Activated naive CD8-positive, alpha-beta T cell treated with anti-CD3 and anti-CD28 coated beads, Interleukin-2, amount 10 ng/mL, durations not matched to agents 7 days and 5 days (primary cell): ENCODE measurements at places on chromosomes 7 and 10.

- no peak for DNase-seq
Measured at GRCh38 chr7:16587790-16588189, 57.8 kb downstream of the ANKMY2 start.

DNA sequence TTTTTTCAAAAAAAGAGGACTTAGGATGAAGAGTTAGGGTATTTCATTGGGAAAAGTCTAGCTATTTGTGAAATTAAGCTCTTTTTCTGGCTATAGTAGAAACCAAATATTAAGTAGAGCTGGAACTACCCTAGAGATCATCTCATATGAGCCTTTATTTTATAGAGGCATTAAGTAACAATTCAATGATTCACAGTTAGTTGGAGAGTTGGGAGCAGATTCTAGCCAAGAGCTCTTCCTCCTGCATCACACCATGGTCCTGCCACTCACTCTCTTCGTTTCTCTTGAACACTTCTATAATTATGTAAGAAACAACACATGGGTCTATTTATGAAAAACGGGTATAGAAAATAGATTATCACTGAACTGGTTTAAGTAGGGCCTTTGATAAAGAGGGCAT is 76.1 kb upstream of the ANK3 start:
- no peak for DNase-seq

GRCh38 chr10:22779331-22780019 is 65.1 kb upstream of the PIP4K2A start:
- DNase-seq: no peak

DNA sequence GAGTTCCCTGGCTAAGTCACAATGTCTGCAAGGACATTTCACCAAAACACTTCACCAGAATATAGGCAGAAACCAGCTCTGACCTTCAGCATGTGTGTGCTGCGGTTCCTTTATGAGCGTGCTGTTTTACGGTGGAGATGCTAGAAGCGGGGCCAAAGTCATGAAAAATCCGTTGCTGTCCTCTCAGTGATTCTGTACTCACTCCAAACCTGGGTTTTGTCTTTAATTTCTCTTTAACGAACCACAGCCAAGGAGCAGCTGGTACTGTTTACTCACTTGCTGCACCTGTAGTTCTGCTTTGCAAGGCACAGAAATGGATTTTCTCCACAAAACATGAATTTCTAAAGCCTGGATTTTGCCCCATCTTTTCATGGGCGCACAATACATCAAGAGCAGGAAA is 639.9 kb downstream of the PHTF2 start:
- no peak for DNase-seq

- DNase-seq: no peak
Measured at GRCh38 chr10:132554053-132554990, 16.7 kb downstream of the INPP5A start.

GRCh38 chr10:21975378-21975990 is 28.0 kb downstream of the DNAJC1 start:
- DNase-seq: no peak

- DNase-seq: no peak
Measured at GRCh38 chr10:61076572-61077114, 132.7 kb upstream of the RHOBTB1 start.

DNA sequence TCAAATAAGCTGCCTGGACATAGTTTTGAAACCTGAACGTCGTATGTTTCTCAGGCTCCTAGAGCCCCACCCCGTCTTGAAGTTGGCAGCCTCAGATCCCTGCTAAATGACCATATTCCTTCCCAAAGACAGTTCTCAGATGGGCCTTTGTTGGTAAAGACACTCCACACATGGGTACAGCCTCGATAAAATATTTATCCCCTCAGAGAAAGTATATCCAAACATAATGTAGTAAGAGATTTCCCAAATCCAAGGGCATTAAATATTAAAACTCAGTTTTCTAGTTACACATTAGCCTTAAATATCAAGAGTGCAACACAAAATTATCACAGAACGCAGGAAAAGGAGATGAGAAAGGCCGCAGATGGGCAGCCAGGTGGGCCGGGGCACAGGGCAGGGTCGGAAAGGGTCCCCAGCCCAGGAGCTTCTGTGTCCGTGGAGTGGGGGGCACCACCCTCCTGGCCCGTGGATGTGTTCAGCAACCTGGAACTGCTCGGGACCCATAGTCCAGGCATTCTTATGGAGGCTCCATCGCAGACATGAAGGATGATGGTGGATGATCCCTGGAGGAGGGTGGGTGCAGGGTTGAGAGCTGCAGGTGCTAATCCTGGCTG is 1.5 kb upstream of the CFAP46 start:
- no peak for DNase-seq

GRCh38 chr10:109173121-109173520 is 750.2 kb downstream of the XPNPEP1 start:
- DNase-seq: no peak

- no peak for DNase-seq
Measured at GRCh38 chr10:31321396-31321941, 2.5 kb downstream of the ZEB1 start.

GRCh38 chr10:62981096-62981495 is 152.0 kb upstream of the NRBF2 start:
- DNase-seq: no peak

GRCh38 chr7:39300276-39300675 is 265.9 kb upstream of the YAE1 start:
- no peak for DNase-seq

DNA sequence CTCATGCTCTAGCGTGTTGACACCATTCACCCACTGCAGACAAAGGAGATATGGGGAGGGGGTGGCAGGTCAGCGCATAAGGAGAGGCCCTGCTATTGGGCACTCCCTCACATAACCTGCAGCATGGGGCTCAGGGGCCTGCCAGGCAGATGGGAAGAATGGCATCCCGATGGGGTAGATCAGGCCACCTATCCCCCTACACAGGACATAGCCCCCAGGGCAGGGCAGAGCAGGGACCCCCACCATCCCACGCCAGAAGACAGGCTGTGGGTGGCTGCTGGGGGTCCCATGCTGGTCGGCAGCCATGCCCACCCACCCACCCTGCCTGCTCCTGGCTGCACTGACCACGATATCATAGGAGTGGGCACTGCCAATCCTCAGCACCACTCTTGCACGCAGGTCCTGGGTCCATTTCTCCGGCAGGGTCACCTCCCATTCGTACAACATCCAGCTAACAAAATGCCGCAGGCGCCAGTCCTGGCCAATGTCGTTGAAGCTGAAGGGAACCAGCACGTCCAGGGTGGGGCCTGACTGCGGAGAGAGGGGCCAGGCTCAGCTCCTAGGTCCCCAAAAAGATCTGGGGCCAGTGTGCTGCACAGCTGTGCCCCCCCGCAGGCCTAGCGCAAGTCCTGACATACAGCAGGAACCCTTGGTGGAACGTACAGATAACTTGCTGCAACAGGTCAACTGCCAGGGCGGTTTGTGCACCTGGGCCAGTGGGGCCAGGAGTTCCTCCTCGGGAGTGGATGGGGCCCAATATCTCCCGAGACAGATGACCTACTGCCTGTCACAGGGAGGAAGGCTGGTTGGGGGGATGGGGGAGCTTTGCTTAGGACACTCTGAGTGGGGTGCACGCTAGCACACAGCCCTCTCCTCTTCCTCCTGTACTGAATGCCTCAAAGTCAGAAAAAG is 45.9 kb upstream of the ZNF479 start:
- no peak for DNase-seq

- no peak for DNase-seq
Measured at GRCh38 chr7:116180302-116180701, 30.0 kb upstream of the TES start.

DNA sequence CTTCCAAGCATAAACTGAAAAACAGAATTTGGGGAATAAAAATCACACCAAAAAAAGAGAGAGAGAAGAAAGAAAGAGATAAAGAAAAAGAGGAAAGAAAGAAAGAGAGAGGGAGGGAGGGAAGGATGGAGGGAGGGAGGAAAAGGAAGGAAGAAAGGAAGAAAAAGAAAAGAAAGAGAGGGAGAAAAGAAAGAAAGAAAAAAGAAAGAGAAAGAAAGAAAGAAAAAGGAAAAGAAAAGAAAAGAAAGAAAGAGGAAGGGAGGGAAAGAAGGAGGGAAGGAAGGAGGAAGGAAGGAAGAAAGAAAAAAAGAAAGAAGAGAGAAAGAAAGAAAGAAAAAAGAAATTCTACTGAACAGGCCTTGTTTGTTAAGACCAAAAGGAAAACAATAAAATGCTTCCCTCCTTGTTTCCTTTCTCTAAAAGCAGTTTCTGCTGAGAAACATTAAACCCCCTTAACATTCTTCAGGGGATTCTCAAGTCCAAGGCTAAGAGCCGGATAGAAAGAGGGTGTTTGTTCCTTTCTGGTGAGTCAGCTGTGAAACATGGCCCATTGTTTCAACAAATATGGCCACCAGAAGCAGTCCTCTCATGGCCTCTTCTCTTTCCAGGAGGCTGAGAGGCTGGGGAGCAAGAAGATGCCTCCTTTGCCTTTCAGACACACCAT is 46.9 kb upstream of the GPAM start:
- no peak for DNase-seq

DNA sequence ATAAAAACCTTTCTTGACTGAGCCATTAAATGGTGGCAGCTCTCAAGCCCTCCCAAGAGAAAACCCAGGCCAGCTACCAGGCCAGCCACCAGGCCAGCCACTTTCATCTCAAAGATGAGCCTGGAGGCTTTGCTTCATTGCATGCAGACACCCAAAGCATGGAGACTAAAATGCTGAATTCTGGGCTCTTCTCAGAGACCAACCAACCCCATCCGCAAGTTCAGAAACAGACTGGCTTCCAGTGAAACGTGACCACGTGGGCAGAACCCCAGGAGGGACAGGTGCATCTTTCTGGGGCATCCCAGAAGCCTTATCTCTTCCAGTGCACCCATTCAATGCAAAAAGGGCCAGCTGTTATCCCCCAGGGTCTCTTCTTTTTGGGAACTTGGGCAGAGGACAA is 20.9 kb downstream of the CHST15 start:
- DNase-seq: no peak

DNA sequence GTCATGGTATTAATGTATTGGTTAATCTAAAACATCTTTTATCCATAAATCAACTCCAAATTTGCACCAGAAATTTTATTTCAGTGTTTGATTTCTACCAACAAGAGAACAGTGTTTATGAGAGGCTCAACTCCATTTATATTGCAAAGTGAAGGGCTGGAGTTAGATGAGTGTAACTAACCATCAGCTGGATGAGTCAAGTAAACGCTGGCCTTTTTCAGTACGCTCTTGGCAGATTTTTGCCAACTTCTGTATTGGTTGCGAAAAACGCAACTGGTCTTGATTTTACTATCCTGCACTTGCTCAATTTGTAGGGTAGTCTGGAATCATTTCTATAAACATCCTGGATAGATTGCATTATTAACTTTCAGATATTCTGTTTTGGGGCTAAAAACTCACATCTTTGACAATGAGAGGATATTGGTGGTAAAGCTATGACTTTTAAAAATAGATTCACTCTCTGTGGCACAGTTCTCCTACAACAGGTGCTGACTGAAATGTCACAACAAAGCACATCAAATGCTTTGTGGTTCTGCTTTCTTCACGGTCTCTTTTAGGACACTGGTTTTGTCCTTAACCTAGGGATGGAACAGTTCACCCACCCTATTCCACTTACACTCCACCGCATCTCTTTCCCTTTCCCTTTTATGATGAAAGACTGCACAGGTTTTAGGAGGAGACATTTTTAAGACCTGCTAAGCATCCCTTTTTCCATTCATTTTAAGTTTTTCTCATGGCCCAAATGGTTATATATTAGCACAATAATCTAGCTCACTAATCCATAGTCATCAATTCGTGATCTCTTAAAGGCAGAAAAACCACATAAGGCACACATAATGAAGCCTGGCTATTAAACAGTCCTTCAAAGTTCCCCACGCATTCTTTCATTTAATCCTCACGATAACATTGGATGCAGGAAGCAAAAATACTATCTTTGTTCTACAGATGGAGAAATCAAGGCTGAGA is 12.8 kb downstream of the CACNA2D1 start:
- no peak for DNase-seq

DNA sequence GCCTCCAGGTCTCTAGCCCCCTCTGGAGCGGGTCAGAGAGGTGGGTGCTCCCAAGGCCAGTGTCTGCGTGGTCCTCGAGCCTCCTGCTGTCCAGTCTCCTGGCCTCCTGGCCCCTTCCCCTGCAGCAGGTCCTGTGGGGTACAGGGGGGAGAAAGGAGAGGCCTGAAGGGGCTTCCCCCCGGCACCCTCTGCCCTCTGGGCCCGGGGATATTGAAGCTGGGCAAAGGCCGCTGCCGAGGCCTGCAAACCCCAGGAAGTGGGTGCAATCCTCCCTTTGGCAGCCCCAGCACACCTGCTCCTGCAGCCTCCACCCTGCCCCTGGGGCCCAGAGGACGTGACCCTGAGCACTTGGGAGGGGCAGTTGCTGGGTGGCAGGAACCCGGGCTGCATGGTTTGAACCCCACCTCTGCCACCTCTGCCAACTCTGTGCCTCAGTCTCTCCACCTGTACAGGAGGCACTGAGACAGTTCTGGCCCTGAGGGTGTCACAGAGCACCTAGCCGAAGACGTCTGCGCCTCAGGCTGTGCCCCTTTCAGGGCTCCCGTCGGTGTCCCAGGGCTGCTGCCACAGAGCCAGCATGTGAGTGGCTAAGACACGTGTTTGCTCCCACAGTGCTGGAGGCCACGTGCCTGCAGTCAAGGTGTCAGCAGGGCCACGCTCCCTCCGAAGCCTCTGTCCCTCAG is 59.1 kb upstream of the INPP5A start:
- DNase-seq: no peak

GRCh38 chr7:129162732-129163131 is 18.2 kb downstream of the TSPAN33 start:
- DNase-seq: no peak

DNA sequence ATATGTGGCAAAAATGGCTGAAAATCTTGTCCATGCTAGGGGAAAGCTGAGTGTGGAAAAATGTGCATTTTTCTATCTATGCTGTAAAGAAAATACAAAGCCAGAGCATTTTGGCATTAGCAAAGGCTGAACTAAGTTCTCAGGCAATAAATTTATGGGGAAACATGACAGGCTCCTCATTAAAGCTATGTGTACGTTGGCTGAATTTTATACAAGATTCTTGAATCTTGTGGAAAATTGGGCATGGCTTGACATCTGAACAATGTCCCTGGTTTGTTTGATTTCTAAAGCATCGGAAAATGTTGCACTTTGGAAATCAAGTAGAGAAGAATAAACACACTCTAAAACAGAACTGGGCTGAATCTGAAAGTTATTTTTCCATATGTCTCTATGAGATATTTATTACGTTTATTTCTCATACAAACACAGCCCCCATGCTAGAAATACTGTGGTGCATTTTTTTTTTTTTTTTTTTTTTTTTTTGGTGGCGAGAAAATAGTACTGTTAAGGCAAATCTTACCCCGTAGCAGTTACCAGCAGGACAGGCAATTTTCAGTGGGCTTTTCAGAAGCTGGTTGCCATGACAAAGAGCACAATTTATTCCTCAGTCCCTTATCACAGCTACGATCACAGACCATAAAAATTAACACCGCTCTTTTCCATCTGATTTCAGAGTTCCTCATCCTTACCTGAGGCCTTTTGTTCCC is 16.9 kb downstream of the CPA1 start:
- DNase-seq: no peak

DNA sequence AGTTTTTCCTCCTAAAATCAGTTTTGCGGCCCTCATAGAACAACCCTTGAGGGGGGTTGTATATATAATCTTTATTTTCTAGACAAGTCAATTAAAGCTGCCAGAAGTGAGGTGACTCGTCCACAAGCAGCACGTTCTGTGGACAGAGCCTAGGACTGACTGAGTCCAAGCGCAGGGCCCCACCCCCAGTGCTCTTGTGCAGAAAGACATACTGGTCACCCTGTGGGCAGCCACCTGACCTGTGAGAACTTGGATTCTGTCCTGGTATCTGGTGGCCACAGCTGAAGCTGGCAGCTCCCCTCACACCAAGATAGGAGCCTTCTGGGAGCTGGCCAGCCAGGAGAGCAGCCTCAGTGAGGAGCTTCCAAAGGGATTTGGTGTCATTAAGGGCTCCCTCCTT is 89.3 kb downstream of the GRK5 start:
- DNase-seq: no peak
